ENCODE measurements at places on chromosomes 6 and 20. TPM values are rescaled to one million over a fixed set of nuclear protein-coding genes. Genes with fewer than 3 reads are reported as not detected.

Gene HLA-DOB
- 2.1 TPM for total RNA-seq

Gene ZBP1
- total RNA-seq, result 1.2 TPM

Gene CLVS2
- not detected for total RNA-seq

Gene SPATS1
- total RNA-seq, result not detected

Gene HLA-DQB1
- 13.9 TPM for total RNA-seq

Gene DEFB132
- not detected for total RNA-seq

Gene CRISP2
- not detected for total RNA-seq

Gene CD109
- total RNA-seq, result 12.2 TPM

Gene C6orf58
- not detected for total RNA-seq

Gene KAT14
- 16.7 TPM for total RNA-seq

Gene GNMT
- total RNA-seq, result 0.20 TPM

Gene MAPK13
- total RNA-seq, result 53.5 TPM

Gene MYO6
- 1.6 TPM for total RNA-seq

Gene PSORS1C2
- total RNA-seq, result not detected

Gene VWA7
- 1.6 TPM for total RNA-seq

GRCh38 chr6:30135147-30135546 lies 793 bp upstream of the TRIM40 start:
- H3K27me3 ChIP-seq, result peaks cover 44% of the 10 kb centered on the region
- no peaks in the 10 kb centered on the region for H3K36me3 ChIP-seq
- DNase-seq, result no peak
- peaks cover 13% of the 10 kb centered on the region for H3K4me1 ChIP-seq

DNA sequence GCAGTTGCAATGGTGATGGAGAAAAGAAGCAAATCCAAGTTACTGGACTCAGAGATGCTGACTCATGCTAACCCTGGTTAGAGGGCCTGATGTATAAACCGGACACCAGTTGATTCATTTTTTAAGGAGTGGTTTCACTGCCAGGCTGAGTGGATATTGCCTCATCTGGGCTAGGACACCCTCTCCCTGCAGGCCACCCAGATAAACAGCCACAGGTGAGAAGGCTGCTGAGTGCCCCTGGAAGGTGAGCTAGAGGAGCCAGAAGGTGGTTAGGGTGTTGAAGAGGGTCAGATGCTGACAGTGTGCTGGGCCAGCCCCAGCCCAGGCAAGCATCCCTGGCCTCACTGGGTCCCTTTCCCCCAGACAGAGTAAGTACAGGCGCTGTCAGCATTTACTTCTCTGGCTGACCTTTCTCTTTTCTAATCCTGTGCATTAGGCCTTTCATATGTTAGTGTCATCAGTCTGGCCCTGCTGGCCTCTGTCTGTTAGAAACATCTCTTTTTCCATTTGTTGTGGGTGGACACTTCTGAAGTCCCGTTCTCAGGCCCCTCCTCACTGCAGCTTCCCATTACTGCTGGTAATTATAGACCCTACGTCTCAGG lies 13.5 kb downstream of the EPB41L1 start:
- H3K4me1 ChIP-seq, result no peaks in the 10 kb centered on the region
- no peak overlapping the region for H3K27ac ChIP-seq
- no peaks in the 10 kb centered on the region for H3K36me3 ChIP-seq
- no peak overlapping the region for H3K4me3 ChIP-seq
- DNase-seq, result no peak

- peaks cover 24% of the 10 kb centered on the region for H3K27me3 ChIP-seq
- H3K4me3 ChIP-seq, result no peak overlapping the region
- DNase-seq, result no peak
- H3K4me1 ChIP-seq, result no peaks in the 10 kb centered on the region
These were observed 4.1 kb upstream of the LBP start for GRCh38 chr20:38342216-38342615.

DNA sequence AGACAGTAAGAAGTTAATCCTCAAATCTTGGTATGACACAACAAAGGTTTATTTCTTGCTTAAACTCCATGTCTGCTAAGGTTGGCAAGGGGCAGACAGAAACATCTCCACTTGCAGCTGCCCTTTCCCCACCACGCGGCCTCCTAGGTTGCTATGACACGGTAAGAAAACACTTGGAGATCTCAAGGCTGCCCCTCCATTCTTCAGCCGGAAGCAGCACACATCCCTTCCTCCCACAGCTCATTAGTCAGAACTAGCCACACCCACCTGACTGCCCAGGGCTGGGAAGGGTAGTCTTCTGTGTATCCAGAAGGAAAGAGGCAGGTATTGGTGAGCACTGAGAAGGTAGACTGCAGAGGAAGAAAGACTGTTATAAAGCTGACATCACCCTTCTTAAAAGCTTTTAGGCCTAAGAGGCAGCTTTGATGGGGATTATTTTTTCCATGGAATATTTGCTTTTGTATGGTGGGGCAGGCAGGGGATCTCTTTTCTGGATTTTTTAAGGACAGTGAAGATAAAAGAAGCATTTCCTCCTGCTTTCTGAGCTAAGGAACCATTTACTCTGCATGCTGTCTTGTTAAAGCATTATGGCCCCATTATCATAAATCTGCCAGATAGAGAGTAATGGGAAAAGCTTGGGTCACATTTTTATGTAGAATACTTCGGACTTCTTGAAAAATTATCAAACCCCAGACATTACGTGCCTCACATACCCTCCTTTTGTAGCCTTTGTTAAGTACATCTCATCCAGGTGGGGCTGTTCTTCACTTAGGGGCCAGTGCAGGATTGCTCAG lies 41.6 kb downstream of the MRAP2 start:
- DNase-seq, result no peak
- no peak overlapping the region for H3K4me3 ChIP-seq
- H3K4me1 ChIP-seq, result no peaks in the 10 kb centered on the region

GRCh38 chr6:155033021-155033791 lies 38.1 kb downstream of the TIAM2 start:
- H3K36me3 ChIP-seq, result no peaks in the 10 kb centered on the region
- H3K4me3 ChIP-seq, result no peak overlapping the region
- no peak for DNase-seq

DNA sequence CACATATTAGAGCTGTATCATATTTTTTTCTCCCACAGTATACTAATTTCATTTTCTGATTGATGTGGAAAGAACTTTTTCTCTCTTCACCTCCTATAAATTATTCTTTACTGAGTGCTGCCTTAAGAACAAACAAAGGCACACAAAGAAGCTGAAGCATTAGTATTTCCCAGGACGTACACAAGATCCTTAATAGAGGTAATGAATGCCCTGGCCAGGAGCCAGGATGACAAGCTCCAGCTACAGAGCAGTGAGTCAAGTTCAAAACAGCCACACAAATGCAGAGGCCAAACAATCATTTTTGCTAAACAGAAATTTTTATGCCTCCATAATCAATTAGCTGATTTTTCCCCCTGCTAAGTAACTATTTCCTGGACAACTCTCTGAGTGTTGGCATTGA lies 639.6 kb downstream of the EPHA7 start:
- no peaks in the 10 kb centered on the region for H3K36me3 ChIP-seq
- no peaks in the 10 kb centered on the region for H3K4me1 ChIP-seq
- no peak overlapping the region for H3K27ac ChIP-seq
- H3K4me3 ChIP-seq, result no peak overlapping the region
- H3K27me3 ChIP-seq, result no peaks in the 10 kb centered on the region

DNA sequence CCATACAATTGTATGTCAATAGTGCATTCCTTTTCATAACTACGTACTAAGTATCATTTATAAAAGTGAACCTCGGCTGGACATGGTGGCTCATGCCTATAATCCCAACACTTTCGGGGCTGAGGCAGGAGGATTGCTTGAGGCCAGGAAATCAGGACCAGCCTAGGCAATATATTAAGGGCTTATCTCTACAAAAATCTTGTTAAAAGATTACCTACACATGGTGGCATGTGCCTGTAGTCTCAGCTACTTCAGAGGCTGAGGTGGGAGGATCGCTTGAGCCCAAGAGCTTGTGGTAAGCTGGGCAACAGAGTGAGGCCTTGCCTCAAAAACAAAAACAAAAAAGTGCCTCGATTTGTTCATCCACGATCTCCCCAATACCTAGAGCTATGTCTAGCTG lies 449.7 kb upstream of the SULF2 start:
- no peak overlapping the region for H3K4me3 ChIP-seq
- peaks cover 3% of the 10 kb centered on the region for H3K27me3 ChIP-seq
- no peaks in the 10 kb centered on the region for H3K4me1 ChIP-seq
- no peaks in the 10 kb centered on the region for H3K36me3 ChIP-seq

DNA sequence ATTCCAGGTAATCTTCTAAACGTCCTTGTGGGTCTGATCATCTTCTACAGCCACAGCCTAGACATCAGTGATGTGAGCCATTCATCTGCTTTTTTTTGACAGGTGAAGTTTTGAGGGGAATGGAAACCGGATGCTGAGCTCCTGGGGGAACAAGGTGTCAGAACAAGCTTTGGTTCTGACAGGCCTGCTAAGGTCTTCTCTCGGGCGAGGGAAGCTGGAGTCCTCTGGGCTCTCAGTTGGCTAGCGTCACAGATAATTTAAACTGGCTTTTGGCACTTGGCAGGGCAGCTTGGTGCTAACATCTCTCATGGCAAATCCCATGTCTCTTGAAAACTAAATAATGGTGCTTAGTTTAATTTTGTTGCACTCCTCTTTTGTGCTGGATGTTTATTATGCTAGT lies 8.4 kb upstream of the AIG1 start:
- no peak for DNase-seq
- H3K36me3 ChIP-seq, result no peaks in the 10 kb centered on the region
- no peaks in the 10 kb centered on the region for H3K27me3 ChIP-seq
- no peak overlapping the region for H3K27ac ChIP-seq
- peaks cover 12% of the 10 kb centered on the region for H3K4me1 ChIP-seq

DNA sequence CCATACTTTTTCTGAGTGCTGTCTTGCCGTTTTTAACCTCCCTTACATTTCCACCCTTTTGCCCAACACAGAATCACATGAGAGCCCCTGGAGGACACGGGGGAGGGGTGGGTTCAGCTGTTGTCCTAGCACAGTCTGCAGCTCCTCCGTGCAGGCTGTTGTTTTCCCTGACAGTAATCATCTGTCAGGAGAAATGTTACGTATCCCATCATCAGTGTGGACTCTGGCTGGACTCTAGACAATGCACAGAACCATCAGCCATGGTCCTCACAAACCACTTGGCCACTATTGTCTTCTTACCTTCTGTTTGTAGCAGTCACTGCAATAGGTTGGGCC lies 92.1 kb downstream of the RIN2 start:
- no peak for DNase-seq
- no peaks in the 10 kb centered on the region for H3K4me1 ChIP-seq
- peaks cover 2% of the 10 kb centered on the region for H3K36me3 ChIP-seq
- no peak overlapping the region for H3K4me3 ChIP-seq
- H3K27ac ChIP-seq, result no peak overlapping the region

GRCh38 chr20:42270539-42270938 lies 652.4 kb upstream of the CHD6 start:
- no peak overlapping the region for H3K27ac ChIP-seq
- no peak for DNase-seq
- H3K4me1 ChIP-seq, result no peaks in the 10 kb centered on the region
- H3K4me3 ChIP-seq, result no peak overlapping the region

GRCh38 chr6:33323623-33323948 lies 6.0 kb upstream of the ZBTB22 start:
- peaks cover 43% of the 10 kb centered on the region for H3K4me1 ChIP-seq
- H3K36me3 ChIP-seq, result peaks cover 30% of the 10 kb centered on the region
- peaks cover 4% of the 10 kb centered on the region for H3K27me3 ChIP-seq

DNA sequence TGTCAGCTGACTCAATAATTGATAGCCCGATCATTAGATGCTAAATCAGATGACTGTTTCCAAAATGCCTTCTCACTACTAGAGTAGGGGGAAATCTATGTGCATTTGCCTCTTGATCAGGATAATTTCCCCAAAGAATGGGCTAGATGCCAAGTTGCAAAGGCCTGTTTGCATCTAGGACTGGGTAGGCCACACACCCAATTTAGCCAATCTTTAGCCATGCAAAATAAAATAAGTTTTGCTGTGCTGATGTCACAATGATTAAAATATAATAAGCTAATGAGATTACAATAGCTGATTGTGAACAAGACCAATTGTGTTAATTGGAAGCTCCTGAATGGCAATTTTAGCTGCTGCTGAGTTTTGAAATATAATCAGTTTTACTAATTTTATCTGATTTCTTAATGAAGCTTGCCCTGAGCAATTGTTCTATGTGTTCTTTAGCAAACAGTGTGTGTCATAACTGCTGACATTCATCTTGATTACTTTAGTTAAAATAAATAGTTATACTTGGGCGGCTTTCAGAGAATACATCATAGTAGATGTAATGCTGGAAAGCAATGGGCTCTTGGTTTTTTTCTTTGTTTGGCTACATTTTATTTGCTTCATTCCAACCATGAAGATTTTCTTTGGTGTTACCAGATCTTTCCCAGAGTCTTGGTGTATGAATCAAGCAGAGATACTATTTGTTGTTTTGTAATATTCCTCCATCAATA lies 973.2 kb upstream of the SLC35B3 start:
- H3K27me3 ChIP-seq, result no peaks in the 10 kb centered on the region
- no peaks in the 10 kb centered on the region for H3K36me3 ChIP-seq
- H3K4me3 ChIP-seq, result no peak overlapping the region

DNA sequence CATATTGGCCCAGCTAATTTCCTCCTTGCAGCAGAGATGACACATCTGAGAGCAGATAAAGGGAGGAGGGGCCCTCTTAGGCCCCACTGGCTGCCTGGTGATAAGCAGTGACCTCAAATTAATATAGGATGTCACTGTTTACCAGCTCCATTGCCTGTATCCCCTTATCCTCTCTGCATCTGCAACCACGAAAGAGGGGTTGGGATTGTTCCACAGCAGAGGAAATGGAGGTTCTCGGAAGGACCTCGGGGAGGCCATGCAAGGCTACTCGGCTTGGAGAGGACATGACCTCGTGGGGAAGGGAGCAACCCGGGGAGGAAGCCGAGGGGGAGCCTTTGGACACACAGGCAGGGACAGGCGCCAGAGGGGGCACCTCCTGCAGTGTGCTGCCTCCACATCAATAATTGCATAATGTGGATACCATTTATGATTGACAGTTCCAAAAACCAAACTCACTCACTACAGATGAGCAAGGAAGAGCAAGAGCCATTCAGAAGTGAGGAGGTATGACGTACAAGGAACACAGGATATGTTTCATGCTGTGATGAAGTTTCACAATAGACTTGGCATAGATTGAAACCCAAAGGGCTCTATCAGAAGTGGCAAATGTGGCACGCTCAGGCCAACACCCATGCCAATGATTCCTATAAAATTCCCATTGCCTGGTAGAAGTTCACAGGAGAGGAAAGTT lies 177.2 kb upstream of the RNF24 start:
- H3K36me3 ChIP-seq, result no peaks in the 10 kb centered on the region
- no peak for DNase-seq
- no peak overlapping the region for H3K27ac ChIP-seq

- no peaks in the 10 kb centered on the region for H3K36me3 ChIP-seq
- H3K4me1 ChIP-seq, result no peaks in the 10 kb centered on the region
These were observed at the start of gene OOEP for GRCh38 chr6:73369563-73369962. Gene OOEP, minus strand, starts transcription at chr6:73369897. Its CDS starts 105 bp downstream, at chr6:73369792.

GRCh38 chr20:7656687-7657467 lies 283.4 kb downstream of the HAO1 start:
- no peak overlapping the region for H3K4me3 ChIP-seq
- no peaks in the 10 kb centered on the region for H3K4me1 ChIP-seq
- H3K27me3 ChIP-seq, result no peaks in the 10 kb centered on the region

Measured in activated naive CD8-positive, alpha-beta T cell treated with anti-CD3 and anti-CD28 coated beads for 36 hours (primary cell).